NCI-H187 treated with DMSO at 0.1 percent for 48 hours (cell line): ENCODE measurements at places on chromosomes 13 and 19.

GRCh38 chr13:49953560-49953959 is 17.4 kb upstream of the SPRYD7 start:
- DNase-seq, result no peak

DNA sequence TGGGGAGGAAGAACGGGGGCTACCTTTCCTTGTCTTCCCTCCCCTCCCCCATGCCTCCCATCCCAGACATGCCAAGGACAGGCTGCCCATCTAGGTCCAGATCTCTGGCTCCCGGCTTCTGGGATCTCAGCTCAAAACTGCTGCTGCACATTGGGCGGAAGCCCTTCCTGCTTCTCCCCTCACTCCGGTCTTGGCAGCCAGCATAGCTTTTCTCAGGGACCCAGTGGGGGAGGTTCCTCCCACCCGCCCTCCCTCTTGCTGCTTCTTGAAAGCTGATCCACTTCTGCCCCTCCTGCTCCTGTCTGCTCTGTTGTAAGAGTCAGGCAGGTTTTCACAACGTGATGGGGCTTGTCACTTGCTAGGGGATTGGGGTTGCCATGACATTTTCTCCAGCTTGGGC is 21.7 kb upstream of the RNF17 start:
- no peak for DNase-seq

- DNase-seq, result no peak
Observed at GRCh38 chr13:30294004-30294403, 13.3 kb downstream of the KATNAL1 start.

DNA sequence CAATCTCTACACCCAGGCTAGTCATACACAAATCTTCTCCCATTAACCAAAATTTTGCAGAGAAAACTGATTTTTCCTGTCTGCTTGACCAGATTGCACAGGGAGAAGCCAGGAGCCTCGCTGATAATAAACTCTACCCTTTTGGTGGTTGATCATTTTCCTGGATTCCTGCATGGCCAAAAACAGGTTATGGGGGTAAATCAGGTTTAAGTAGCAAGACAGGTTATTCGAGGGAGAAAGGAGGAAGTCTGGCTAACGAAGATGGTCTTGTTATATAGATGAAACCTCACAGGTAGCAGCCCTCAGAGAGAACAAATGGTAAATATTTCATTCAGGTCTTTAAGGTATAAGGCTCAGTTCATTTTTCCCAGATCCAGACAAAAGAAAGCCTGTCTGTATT is 16.0 kb upstream of the CEACAM6 start:
- no peak for DNase-seq

GRCh38 chr19:17266589-17266974 is 661 bp upstream of the BABAM1 start:
- no peak for DNase-seq
